8988T (cell line): ENCODE measurements at places on chromosomes 3 and 15.

DNA sequence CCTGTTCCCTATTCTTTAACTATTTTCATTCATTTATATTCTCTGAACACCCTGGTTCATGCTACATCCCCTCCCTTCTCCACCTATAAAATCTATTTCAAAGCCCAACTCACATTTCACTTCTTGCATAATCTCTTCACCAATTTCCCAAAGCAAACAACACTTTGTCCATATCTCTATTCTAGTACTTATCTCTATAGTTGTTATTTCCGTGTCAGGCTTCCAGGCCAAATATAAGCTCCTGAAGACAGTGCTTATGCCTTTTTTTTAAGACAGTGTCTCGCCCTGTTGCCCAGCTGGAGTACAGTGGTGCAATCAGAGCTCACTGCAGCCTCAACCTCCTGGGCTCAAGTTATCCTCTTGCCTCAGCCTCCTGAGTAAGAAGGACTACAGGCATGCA, 43.6 kb downstream of the DNAH12 start:
- no peak for DNase-seq

GRCh38 chr3:53794597-53794996, 51.6 kb downstream of the CHDH start:
- no peak for DNase-seq

DNA sequence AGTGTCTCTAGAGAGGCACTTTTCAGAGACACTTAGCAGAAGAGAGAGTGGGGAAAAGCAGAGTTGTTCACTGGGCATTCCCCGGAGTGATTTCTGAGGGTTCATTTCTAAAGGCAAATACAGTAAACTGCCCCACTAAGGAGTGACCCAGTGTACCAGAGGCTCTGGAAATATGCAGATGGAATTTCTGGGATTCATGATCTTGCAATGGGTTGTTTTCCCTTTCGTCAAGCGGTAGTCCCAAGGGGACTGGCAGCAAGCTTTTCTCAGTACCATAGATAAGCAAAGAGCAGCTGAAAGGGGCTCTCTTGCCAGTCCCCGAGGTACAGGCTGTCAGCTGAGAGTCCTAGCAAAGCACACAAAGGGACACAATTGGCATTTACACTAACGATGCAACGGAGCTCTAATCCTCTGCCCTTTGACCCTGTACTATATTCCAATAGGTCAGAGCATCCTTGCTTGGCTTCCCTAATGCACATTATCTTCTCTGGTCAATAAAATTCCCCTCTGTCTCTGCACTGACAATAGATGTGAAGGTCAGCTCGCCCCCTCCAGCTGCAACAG, 155.6 kb downstream of the SEMA6D start:
- DNase-seq = no peak

DNA sequence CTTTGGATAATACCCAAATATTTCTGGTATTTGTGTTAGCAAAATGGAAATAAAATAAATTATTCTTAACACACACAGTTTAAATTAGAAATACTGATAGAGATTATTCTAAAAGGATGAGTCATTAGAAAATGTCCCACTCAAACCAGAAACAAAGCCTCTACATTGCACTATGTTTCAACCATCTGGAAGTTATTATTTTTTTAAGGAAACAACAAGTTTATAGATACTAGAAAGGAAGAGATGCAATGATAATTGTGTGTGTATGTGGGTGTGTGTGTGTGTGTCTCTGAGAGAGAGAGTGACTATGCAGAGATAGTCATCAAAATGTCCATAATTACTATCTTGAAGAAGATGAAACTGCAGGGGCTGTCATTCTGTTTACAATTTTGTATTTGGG, 1340.5 kb downstream of the ROBO1 start:
- no peak for DNase-seq
